ENCODE measurements at places on chromosomes 4 and X.

DNA sequence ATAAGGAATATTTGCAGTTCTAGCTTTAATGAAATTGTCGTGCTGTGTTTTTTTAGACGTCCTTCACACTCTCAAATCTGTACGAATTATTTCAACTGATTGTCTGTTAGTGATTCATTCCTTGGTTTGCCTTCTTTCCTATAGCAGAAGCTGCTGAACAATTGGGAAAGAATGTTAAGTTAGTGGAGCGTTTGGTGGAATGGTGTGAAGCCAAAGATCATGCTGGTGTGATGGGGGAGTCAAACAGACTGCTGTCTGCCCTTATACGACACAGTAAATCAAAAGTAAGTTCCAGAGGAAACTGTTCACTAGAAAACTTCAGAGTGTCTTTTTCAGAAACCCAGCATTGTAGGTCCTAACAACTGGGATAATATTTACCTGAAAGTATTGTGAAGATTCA is 159.9 kb downstream of the RAP1GDS1 start:
- no peak for DNase-seq

DNA sequence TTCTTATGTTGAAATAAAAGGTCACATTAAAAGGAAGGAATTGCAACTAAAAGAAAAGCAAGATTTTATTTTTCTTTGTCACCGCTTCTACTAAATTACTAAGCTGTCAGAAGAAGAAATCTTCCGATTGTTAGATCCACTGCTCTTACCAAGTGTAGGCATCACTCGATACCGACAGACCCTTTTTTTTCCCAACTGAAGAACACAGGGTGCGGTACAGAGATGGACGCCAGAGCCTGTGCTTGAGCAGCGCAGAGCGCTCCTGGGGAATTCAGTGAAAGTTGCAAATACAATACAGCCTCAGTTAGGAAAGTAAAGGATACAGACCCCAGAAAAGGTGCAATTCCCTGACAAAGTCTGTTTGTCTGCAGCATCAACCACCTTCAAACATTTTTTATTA is 94.9 kb upstream of the WDR17 start:
- DNase-seq, result no peak

DNA sequence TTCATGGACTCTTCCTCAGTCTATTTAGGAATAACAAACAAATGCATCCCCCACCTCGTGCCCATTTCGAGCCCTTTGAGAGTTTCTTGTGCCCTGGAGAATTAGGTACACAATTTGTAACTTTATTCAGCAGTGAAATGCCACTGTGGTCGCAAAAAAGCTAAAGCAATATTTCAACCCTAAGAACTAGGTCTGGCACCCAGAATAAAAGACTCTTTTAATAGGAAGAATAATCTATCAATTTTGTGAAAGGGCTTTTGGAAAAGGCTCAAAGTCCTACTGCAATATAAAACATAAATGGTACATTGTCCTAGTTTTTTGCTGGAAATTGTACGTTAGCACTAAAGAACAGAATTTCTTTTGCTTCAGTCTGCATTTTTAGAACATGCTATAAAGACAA is 304.6 kb upstream of the TENM3 start:
- DNase-seq, result no peak

DNA sequence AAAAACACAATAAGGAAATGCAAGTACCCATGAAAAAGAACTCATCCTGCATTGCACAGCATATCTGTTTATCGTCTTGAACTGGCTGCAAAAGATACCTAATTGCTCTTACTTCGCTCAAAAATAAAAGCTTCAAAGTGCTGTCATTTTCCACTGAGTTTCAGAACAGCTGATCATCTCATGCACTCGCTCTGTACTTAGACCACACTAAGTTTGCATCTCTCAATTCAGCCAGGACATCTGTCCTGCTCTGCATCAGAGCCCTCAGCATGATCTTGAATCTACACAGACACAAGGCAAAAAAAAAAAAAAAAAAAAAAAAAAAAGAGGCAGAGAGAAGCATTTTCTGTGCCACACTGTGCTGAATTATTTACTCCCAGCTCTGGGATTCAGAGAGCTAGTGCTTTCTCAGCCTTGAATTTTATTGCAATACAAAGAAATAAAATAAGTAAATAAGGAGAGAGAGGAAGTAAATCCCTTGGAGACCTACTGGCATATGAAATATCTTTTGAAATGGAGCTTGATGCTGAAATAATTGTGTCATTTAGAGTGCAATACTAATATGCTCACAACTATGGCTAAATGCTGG is 81.3 kb downstream of the PPP1R2C start:
- no peak for DNase-seq

GRCh38 chr4:82053396-82053795 is 320.4 kb downstream of the HNRNPD start:
- DNase-seq, result no peak

- DNase-seq, result no peak
Measured at GRCh38 chr4:110801591-110801990, 178.7 kb upstream of the PITX2 start.

DNA sequence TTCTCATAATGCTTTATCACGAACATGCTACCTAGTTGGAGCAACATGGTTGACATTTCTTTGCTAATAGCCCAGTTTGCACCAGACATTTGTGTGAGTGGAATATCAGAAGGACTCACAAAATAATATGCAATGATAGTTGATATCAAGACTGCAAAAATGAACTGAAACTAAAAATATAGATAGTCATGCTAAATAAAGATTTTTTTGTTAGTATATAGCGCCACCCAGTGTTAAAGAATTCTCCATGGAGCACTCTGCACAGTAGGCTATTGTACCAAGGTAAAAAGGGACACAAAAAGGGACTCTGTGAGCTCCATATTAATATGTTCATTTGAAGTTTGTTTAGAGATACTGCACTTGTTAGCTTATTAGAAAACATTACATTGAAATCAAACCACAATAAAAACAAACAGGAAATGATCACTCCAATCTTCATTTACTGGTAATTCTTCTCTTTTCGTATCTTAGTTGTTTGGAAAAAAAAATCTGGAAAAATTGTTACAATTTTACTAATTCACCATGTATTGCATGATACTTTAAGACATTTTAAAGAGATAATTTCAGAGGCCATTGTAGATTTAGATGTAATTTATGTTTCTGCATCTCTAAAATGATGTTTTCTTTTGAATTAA is 1509.6 kb downstream of the ADGRL3 start:
- DNase-seq, result no peak

All from NCI-H187 treated with DMSO at 0.1 percent for 48 hours (cell line).